NCI-H774 (cell line): ENCODE measurements at places on chromosomes 5 and 9.

DNA sequence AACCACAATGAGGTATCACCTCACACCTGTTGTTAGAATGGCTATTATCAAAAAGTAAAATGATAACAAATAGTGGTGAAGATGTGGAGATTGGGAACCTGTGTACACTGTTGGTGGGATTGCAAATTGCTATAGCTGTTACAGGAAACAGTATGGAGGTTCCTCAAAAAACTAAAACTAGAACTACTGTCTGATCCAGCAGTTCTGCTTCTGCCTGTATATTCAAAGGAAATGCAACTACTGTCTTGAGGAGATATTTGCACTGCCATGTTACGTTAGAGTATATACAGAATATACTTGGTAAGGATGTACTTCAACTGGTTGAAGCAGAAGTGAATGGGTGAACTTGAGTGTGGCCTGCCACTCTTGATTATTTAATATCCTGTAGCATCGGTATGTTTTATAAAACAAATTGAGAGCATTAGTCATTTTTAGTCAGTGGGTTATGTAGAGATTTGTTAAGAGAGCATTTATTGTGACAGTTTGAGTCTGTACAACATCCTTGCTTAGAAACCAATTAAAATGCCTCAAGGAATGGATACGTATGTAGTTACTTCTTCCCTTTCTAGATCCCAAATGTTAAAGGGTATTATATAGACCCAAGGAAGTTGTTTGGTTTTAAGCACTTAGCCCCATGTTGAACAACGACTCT, 37.5 kb downstream of the ZCCHC7 start:
- no peak for DNase-seq

DNA sequence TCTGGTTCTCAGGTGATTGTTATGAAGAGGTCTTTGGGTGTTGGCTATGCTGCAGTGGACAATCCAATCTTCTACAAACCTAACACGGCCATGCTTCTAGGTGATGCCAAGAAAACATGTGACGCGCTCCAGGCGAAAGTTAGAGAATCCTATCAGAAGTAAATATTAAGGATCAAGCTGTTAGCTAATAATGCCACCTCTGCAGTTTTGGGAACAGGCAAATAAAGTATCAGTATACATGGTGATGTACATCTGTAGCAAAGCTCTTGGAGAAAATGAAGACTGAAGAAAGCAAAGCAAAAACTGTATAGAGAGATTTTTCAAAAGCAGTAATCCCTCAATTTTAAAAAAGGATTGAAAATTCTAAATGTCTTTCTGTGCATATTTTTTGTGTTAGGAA, 101.3 kb downstream of the NNT start:
- DNase-seq: no peak

- DNase-seq: no peak
Observed at GRCh38 chr9:131346559-131346958, 47.3 kb upstream of the PRRC2B start.

- peak; percentile 78 for DNase-seq
Observed at GRCh38 chr5:59768152-59769040, 125.1 kb downstream of the PDE4D start.

GRCh38 chr9:133727277-133727875, 10.8 kb downstream of the SARDH start:
- no peak for DNase-seq

GRCh38 chr9:96376891-96377874, 6.3 kb downstream of the SLC35D2 start:
- no peak for DNase-seq

- DNase-seq: no peak
Observed at GRCh38 chr5:174355208-174355612, 309.7 kb downstream of the NSG2 start.

GRCh38 chr5:135386096-135386495, 12.9 kb downstream of the MACROH2A1 start:
- no peak for DNase-seq

- no peak for DNase-seq
Observed at GRCh38 chr9:114754581-114754980, 51.3 kb downstream of the TNFSF15 start.

GRCh38 chr5:77292026-77292757, 81.7 kb downstream of the PDE8B start:
- DNase-seq: no peak

- DNase-seq: no peak
Observed at GRCh38 chr5:3010953-3011763, 259.7 kb upstream of the IRX2 start.

DNA sequence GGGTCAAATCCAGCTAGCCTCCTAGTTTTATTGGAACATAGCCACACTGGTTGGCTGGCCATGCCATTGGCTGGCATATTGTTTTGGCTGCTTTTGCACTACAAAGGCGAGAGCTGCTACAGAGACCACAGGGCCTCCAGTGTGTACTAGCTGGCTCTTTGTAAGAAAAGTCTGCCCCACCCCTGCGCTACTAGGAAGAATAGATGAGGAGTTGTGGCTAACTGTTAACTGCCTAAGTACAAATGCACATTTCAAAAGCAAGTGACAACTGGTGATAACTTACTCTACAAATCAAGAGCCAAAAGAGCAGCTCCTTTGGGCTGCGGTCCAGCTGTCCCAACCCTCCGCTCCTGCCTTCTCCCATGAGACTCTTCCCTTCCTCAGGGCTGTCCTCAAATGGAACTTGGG, 63.9 kb downstream of the SERINC5 start:
- DNase-seq: no peak

- no peak for DNase-seq
Observed at GRCh38 chr5:32984851-32985610, 273.9 kb downstream of the NPR3 start.

- DNase-seq: no peak
Observed at GRCh38 chr5:33641744-33642505, 201.2 kb downstream of the TARS1 start.

DNA sequence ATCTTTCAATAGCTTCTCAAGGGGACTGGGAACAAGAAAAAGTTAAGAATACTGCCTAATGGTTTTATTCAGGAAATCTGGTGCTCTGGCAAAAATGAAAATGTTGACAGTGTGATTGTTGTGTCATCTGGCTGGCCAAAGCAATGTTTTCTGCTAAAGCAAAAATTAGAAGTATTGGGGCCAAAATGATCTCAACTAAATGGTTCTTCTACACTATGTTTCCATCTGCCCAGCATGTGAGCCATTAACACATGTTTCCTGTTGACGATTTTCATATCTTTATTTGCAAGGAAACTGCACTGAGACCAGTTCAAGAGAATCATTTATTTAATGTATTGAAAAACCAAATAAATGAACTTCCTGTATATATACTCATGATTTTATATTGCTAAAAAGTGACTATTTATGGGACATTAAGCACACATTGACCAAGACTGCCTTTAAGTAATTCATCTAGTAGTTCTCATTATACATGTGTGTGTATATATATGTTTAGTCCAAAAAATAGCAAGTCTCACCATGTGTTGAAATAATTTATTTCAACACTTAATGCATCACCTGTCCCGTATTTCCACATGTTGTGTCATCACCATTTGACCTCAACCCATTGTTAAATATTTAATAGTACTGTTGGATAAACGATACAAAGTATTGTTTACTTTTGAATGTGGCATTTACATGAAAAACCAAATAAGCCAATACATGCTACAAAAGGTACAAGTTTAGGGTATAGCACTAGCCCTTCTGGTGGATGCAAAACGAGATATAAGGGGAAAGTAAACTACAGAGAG, 7.5 kb upstream of the FST start:
- no peak for DNase-seq

- no peak for DNase-seq
Observed at GRCh38 chr9:134131471-134132207, 4.2 kb upstream of the WDR5 start.

GRCh38 chr9:98890256-98890655, 53.5 kb upstream of the COL15A1 start:
- DNase-seq: peak; percentile 40

DNA sequence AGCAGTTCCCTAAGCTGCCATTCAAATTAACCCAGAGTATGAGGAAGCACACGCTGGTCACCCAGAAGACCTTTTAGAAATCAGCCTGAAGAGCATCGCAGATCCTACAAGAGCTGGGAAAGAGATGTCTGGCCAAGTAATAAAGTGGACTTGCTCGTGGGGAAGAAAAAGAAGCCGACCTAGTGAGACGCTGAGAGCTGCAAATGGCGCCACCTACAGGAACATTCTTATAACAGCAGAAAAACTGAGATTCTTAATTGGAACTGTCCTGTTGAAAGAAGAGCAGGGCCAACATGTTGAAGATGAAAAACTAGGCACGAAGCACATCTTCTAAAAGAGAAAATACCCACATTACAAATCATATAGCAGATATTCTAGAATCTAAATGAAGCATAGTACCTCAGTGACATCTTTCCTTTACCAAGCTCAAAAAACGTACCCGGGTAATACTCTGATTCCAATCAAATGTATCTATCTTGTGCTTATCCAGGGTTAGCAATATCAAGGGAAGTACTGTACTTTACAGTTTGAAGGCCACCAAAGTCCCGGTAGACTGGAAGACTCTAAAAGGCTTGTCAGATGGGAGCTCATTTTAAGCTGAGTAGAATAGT, 3.9 kb upstream of the GNAQ start:
- peak; percentile 62 for DNase-seq

- DNase-seq: no peak
Observed at GRCh38 chr9:84258371-84258770, 82.2 kb downstream of the SLC28A3 start.

GRCh38 chr9:113585555-113585954, 122.0 kb downstream of the RGS3 start:
- no peak for DNase-seq

GRCh38 chr9:78073722-78074121, 42.1 kb upstream of the GNAQ start:
- no peak for DNase-seq

GRCh38 chr5:127865273-127865672, 162.1 kb downstream of the CCDC192 start:
- DNase-seq: no peak

GRCh38 chr9:104177003-104177611, 83.0 kb downstream of the SMC2 start:
- DNase-seq: no peak

DNA sequence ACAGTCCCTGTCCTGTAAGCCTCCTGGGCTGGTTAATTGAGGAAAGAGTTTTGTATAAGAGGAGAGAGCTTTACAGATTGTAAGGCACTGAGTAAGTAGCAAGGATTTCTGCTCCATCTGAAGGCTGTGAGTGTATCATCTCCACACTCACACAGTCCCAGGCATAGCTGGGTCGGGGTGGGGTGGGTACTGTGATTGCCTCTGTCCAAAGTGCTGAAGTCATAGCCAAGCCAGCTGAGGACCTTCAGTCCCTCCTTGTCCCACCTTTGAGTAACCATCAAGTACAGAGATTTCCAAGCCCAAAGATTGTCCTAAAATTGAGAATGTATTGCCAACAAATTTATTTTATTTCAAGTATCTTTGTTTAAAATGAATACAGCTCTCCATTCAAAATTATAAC, 5.5 kb upstream of the DNAJB5 start:
- no peak for DNase-seq

- no peak for DNase-seq
Observed at GRCh38 chr5:127001621-127002296, 28.6 kb downstream of the MARCHF3 start.

GRCh38 chr5:25979086-25979485, 1059.3 kb downstream of the CDH9 start:
- DNase-seq: no peak

DNA sequence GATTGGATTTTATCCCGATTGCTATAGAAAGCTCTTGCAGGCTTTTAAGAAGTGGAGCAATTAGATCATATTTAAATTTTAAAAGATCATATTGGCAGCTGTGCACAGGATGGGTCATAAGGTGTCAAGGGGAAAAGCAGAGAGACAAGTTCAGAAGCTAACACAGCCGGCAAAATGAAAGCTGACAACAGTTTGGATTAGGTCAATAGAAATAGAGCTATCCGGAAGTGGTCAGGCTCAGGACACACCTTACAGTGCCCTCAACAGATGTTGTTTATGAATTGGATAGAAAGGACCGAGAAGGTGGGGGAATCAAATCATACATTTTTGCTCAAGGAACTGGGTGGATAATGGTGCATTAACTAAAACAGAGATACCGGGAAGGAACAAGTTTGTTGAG, 46.3 kb upstream of the MARCHF11 start:
- no peak for DNase-seq

DNA sequence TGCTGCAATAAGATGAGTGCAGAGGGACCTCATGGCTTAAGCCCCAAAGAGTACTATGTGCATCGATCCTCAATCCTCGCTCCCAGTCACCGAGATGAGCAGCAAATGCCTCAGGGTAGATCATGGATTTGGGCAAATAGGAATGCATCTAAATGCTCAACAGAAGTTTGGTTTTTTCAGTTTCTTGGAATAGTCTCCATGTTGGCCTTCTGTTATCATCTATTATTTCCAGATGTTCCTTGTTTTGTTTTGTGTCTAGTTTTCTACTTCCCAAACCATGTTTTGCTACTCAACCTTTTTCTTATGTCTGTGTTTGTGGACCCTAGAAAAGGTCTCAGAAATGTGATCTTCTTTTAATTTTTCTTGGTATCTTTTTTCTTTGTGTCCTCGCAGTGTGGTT, 43.5 kb upstream of the RASGRF2 start:
- DNase-seq: no peak

GRCh38 chr9:4740388-4740637, 689 bp downstream of the AK3 start:
- DNase-seq: no peak

- DNase-seq: peak; percentile 93
Observed at GRCh38 chr5:154857530-154858296, 714 bp upstream of the CNOT8 start.

DNA sequence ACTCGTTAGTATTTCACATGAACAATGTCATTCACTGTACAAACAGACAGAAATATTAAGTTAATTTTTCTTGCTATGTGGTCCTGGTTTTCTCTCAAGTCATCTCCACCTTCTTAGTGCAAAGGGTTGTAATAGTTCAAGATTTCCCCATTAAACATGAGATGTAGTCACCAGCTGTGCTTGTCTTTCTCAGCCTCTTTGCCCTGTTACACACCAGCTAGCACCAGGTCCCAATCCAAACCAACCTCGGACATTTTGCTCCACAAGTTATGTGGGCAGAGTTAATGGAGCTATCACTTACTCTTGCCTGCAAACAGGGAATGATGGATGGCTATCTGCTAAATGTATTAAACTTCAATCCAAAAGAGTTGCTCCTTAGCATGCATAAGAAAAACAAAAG, 328.1 kb downstream of the TLE1 start:
- no peak for DNase-seq

GRCh38 chr9:98172604-98173003, 19.8 kb downstream of the CORO2A start:
- peak; percentile 84 for DNase-seq

DNA sequence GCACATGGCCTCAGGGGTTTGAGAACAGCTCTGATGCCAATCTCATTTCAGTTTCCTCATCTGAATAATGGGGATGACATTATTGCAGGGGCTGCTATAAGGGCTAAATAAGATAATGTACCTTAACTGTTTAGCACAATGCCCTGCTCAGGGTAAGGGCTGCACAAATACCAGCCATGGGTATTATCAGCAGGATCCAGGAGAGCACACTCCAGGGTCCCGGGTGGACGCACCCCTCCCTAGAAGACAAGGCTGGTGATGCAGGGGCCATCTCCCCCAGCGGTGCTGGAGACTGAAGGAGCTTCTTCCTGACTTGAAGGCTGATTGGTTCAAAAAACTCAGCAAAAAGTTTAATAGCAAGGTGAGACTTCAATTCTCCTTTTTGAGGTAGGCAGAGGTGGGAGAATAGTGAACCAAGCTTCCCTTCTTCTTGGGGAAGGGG, 2.7 kb upstream of the CXXC5 start:
- DNase-seq: no peak
